Neural progenitor cell (in vitro differentiated cells): ENCODE measurements at places on chromosomes 5 and 9. TPM values are rescaled to one million over a fixed set of nuclear protein-coding genes. Genes with fewer than 3 reads are reported as not detected.

- H3K4me1 ChIP-seq = no peaks in the 10 kb centered on the region
- DNase-seq = no peak
- no peak overlapping the region for H3K4me3 ChIP-seq
- no peak overlapping the region for H3K27ac ChIP-seq
- H3K36me3 ChIP-seq = no peaks in the 10 kb centered on the region
- no peaks in the 10 kb centered on the region for H3K27me3 ChIP-seq
Observed at GRCh38 chr5:90184764-90185163, 224.8 kb downstream of the CETN3 start.

GRCh38 chr9:128905964-128906363 is 14.8 kb upstream of the PHYHD1 start:
- H3K27ac ChIP-seq = no peak overlapping the region
- no peaks in the 10 kb centered on the region for H3K4me1 ChIP-seq
- H3K27me3 ChIP-seq = no peaks in the 10 kb centered on the region
- no peak overlapping the region for H3K4me3 ChIP-seq

GRCh38 chr5:81253875-81254274 is 20.8 kb downstream of the CKMT2 start:
- H3K27me3 ChIP-seq = no peaks in the 10 kb centered on the region
- H3K4me3 ChIP-seq = no peak overlapping the region
- H3K36me3 ChIP-seq = peaks cover 7% of the 10 kb centered on the region
- no peak overlapping the region for H3K27ac ChIP-seq
- H3K4me1 ChIP-seq = peaks cover 20% of the 10 kb centered on the region

CCDC192 gene
- 2.7 TPM in 1 of 2 replicates, not detected in the other for total RNA-seq

DNA sequence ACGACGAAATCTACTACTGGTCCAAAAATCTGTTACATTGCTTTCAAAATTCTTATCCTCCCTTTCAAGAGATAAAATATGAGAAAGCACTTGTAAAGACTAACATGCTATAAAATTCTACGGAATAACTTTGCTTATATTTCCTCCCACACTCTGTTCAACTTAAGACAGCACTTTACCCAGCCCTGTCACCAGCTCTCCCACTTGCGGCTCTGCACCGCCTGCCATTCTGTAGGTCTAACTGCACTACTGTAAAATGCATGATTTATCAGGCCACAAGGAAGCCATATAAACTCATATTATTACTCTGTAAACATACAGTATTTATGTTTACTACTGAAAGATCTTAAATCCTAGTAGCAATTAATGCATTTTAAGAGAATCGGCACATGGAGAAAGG is 11.4 kb downstream of the CTNND2 start:
- no peaks in the 10 kb centered on the region for H3K36me3 ChIP-seq
- no peak overlapping the region for H3K27ac ChIP-seq
- H3K27me3 ChIP-seq = no peaks in the 10 kb centered on the region
- H3K4me1 ChIP-seq = peaks cover 5% of the 10 kb centered on the region
- no peak overlapping the region for H3K4me3 ChIP-seq
- DNase-seq = no peak

FST gene
- 58.7 and 79.4 TPM in 2 replicates for total RNA-seq

DNA sequence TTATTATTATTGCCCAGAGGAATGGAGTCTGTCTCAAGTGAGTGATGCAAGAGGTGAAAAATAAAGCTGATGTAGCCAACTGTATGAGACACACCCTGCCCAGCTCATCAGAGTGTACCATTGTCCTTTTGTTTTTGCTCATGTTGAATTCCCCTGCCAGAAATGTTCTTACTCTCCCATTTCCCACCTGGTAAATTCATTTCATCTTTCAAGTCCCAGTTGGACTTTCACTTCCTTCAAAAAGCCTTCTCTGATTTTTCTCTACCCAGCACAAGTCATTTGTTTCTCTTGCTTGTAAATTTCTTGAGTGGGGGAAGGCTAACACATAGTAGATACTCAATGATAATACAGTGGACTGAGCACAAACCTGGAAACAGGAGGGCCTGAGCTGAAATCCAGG is 394.5 kb upstream of the ZNF462 start:
- H3K27ac ChIP-seq = no peak overlapping the region
- no peak for DNase-seq
- H3K4me1 ChIP-seq = peaks cover 11% of the 10 kb centered on the region
